ENCODE measurements at places on chromosomes 5 and 9. TPM values are rescaled to one million over a fixed set of nuclear protein-coding genes. Genes with fewer than 3 reads are reported as not detected.

Gene KCNMB1
- total RNA-seq = not detected

Gene SPINK6
- total RNA-seq = not detected

Gene NFIB
- not detected for total RNA-seq

Gene RPL7A
- total RNA-seq = 3,340 TPM

Gene PCDHB3
- not detected for total RNA-seq

Gene KIAA1958
- 6.1 TPM for total RNA-seq

Gene FCHSD1
- total RNA-seq = 40.1 TPM

Gene SEMA4D
- 159 TPM for total RNA-seq

Gene RAPGEF1
- 91.9 TPM for total RNA-seq

Gene LRRTM2
- not detected for total RNA-seq

Gene PARP8
- 34.0 TPM for total RNA-seq

Gene PCA3
- not detected for total RNA-seq

Gene TAF11L5
- total RNA-seq = not detected

Measured in activated CD4-positive, alpha-beta memory T cell treated with anti-CD3 and anti-CD28 coated beads for 36 hours (primary cell).